ENCODE measurements at places on chromosomes 6 and 20.

DNA sequence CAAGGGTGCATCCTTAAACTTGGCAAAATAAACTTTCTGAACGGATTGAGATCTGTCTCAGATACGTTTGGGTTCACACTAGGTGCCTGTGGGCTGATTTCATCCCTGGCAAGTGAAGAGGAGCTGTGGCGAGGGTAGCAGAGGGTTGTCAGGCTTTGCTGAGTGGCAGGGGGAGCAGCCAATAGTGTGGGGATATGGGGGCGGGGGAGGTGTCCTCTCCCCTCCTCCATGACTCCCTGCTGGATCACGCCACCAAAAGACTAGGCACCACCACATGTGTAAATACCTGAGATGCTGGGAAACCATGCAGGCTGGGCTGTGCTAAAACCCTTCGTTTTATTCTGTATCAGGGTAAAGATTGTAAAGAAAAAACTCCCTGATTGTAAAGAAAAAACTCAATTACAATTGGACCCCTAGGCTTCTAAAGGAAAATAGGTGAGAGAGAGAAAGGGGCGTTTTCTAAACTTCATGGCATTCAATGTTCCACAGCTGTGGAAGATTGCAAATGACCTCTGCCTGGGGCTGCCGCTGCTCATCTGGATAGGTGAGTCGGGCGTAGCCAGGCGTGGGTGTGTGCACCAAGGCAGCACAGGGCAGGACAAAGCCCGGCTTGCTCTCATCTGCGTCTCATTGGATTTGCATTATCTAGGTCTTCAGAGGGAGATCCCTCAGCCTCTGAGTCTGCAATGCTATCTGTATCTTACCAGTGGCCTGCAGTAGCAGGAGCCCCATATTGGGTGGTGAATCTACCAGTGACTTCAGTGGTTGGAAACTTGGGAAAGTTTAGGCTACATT, 26.9 kb upstream of the ADTRP start:
- no peak for DNase-seq

- DNase-seq, result no peak
Observed at GRCh38 chr6:125988280-125988679, 1.9 kb downstream of the TRMT11 start.

DNA sequence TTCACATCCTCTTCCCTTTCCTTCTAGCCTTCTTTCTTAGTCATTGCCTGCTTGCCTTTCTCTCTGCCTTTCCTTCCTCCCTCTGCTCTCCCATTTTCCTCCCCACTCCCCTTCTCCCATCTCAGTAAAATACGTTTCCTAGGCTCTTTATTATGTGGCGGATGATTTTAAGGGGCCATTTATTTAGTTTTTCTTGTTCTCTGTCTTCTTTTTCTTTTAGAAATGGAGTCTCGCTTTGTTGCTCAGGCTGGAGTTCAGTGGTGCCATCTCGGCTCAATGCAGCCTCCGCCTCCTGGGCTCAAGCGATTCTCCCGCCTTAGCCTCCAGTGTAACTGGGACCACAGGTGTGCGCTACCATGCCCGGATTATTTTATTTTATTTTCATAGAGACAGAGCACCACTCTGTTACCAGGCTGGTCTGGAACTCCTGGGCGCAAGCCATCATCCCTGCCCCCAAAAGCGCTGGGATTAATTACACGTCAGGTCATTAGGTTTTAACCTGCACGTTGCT, 1.5 kb downstream of the MTHFD1L start:
- no peak for DNase-seq

- no peak for DNase-seq
Observed at GRCh38 chr6:64949257-64949656, 757.8 kb downstream of the EYS start.

DNA sequence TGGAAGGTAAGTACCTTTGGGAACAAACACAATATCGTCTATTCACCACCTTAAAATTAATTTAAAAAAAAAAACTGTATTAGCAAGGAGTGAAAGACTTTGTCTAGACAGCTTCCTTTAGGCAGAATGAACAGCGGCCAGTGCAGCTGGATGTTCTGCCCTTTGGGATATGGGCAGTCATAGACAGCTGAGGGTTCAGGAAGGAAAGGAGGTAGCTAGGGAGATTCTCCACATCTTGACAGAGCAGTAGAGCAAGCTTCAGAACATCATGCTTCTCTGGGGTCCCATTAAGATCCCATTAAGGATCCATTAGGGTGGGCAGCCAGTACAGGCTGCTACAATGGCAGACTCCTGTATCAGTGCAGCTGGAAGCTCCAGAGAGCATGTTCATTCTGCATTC, 46.5 kb upstream of the PLCB4 start:
- no peak for DNase-seq

DNA sequence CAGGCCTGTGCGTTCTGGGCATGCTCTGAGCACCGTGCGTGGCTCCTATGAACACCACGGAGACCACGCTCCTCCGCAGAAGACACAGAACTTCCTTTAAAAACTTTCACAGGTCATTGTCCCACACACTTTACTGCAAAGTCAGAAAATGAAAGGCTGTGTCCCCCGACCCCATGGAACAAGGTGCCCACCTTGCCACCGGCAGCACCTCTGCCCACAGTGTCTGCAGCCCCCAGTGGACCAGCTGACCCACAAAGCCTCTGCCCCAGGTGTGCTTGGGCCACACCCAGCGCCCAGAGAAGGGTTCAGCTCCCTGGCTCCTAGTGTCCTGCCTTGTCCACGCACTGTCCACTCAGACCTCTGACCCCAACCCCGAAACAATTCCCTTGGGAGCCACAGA, 8.7 kb downstream of the TAF4 start:
- DNase-seq, result no peak

- no peak for DNase-seq
Observed at GRCh38 chr6:144277174-144277573, 8.0 kb upstream of the UTRN start.

- DNase-seq, result no peak
Observed at GRCh38 chr6:52221302-52221701, 23.0 kb downstream of the IL17F start.
